Kidney (tissue), 22 donors: ENCODE measurements at places on chromosomes 2 and 18. TPM values are rescaled to one million over a fixed set of nuclear protein-coding genes. Genes with fewer than 3 reads are reported as not detected.

The PCARE gene
- total RNA-seq: not detected

GRCh38 chr2:10919771-10920621, 8.3 kb downstream of the KCNF1 start:
- H3K27me3 ChIP-seq: no peaks in the 10 kb centered on the region
- H3K4me1 ChIP-seq: no peaks in the 10 kb centered on the region
- DNase-seq: peak; percentile 17
- no peak overlapping the region for H3K4me3 ChIP-seq

GRCh38 chr2:14681608-14682007, 49.1 kb downstream of the LRATD1 start:
- H3K36me3 ChIP-seq: no peaks in the 10 kb centered on the region
- no peaks in the 10 kb centered on the region for H3K27me3 ChIP-seq
- H3K4me1 ChIP-seq: no peaks in the 10 kb centered on the region

DNA sequence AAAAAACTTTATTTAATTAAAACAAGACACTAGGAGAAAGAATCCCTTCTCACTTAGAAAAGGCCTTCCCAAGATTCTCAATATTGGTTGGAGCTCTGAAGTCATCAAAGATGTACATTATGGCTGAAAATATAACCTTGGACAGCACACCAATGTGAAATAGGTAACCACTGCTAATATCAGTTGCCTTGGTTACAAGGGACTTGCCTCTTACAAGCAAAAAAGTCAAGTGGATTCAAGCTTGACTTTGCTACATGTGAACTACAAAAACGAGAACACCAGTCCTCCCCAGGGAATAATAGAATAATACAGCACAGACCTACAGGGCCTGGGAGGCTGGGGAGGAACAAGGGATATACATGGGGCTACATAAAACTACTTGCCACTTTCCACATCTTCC, 46.1 kb downstream of the NABP1 start:
- H3K4me3 ChIP-seq: no peak overlapping the region
- no peaks in the 10 kb centered on the region for H3K36me3 ChIP-seq
- H3K27me3 ChIP-seq: no peaks in the 10 kb centered on the region
- H3K27ac ChIP-seq: no peak overlapping the region
- H3K4me1 ChIP-seq: no peaks in the 10 kb centered on the region
- DNase-seq: no peak

DNA sequence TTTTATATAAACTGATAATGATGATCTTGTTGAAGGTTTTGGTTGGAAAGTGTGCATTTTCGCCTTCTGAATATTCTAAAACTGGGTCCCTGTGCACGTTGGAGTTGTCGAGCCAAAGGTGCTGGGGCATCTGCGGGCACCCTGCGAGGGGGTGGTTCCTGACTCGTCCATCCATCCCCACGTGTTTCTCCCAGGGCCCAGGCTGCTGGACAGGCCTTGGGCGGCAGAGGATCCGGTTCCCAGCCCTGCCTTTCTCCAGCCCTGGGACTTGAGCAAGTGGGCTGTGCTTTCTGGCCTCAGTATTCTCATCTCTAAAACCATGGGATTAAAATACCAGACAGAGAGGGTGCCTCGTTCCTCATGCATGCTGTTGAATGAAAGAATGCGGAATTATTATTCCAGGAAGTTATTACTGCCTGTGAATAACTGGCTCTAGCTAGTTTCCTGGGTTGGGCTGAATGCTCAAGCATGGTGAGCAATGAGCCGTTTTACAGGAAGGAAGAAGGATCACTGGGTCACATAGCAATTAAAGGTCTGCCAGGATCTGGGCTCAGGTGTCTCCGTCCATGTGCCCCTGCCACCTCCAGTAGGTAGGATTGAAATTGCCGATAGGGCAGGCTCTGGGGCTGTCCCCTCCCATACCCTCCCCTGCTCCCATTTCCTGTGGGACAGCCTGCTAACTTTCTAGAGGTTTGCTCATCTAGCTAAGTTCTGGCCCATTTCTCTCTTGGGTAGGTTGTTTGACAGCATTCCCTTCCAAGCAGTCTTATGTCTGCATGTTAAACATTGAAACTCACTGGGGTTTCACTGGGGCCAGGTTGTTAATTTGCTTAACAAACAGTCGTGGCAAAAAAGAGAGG, 77.2 kb upstream of the HS6ST1 start:
- DNase-seq: peak; percentile 85
- peak overlapping the region; percentile 32 for H3K27ac ChIP-seq
- no peaks in the 10 kb centered on the region for H3K27me3 ChIP-seq
- no peak overlapping the region for H3K4me3 ChIP-seq
- H3K4me1 ChIP-seq: peaks cover 4% of the 10 kb centered on the region
- H3K36me3 ChIP-seq: no peaks in the 10 kb centered on the region

The EPHA4 gene
- total RNA-seq: 38.0 TPM

DNA sequence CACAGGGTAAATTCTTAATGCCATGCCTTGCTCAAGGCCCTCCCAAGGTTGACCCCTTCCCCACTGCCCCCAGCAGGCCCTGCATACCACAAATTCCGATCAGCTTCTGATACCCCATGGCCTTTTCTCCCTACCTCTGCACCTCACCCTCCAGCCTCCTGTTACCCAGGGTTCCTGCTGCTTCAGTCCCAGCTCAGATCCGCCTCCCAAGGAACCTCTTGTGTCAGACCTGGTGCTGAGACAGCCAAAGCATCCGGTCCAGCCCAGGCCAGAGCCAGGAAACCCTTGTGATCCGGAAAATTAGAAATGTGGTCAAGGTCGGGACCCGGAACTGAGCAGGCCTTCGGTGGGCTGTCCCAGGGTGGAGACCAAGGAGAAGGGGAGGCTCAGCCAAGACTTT, 231.3 kb downstream of the BCL2 start:
- no peaks in the 10 kb centered on the region for H3K36me3 ChIP-seq
- no peaks in the 10 kb centered on the region for H3K4me1 ChIP-seq
- no peak overlapping the region for H3K27ac ChIP-seq
- DNase-seq: no peak

DNA sequence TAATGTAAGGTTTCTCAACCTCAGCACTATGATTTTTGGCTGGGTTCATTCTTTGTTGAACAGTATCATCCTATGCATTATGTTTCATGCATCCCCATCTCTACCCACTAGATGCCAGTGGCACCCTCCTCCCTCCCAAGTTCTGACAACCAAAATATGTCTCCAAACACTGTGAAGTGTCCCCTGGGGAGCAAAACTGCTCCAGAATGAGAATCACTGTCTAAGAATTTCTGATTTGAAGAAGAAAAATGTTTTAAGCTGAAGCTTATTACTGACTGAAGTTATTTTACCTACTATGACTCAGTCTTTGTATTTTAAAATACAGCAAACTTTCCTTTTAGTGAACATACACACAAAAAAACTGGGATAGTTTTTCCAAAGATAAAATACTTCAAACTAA, 3.4 kb downstream of the THADA start:
- no peaks in the 10 kb centered on the region for H3K27me3 ChIP-seq
- no peak for DNase-seq
- H3K27ac ChIP-seq: no peak overlapping the region
- no peak overlapping the region for H3K4me3 ChIP-seq
- H3K36me3 ChIP-seq: peaks cover 8% of the 10 kb centered on the region

GRCh38 chr18:8478968-8479370, 130.3 kb upstream of the RAB12 start:
- H3K36me3 ChIP-seq: no peaks in the 10 kb centered on the region
- no peaks in the 10 kb centered on the region for H3K4me1 ChIP-seq
- no peak overlapping the region for H3K4me3 ChIP-seq
- no peak overlapping the region for H3K27ac ChIP-seq

The TBR1 gene
- total RNA-seq: not detected

DNA sequence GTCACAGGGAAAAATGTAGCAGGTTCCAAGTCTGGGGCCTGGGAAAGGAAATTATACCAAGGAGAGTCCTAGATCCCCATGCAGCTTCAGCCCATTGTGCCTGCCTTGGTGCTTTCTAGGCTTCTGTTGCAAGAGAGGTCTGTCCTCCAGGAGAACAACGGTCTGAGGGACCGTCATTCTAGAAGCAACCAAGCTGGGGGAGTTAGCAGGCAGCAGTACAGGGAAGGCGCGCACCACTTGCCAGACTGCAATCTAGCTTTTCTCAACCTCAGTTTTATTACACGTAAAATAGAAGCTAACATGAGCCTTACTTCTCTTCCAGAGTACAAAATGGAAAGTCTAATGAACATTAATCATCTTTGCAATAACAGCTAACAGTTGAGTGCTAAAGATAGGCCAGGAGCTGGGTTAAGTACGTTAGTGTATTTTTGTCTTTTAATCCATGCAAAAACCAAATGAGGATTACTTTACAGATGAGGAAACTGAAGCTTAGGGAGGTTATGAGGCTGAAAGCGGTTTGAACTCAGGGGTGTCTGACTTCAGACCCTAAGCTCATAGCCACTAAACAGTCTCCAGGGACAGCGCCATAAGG, 1.9 kb downstream of the TCF23 start:
- H3K27ac ChIP-seq: no peak overlapping the region
- no peak for DNase-seq
- no peaks in the 10 kb centered on the region for H3K27me3 ChIP-seq
- H3K4me1 ChIP-seq: no peaks in the 10 kb centered on the region
- H3K36me3 ChIP-seq: no peaks in the 10 kb centered on the region

GRCh38 chr2:188902901-188903491, 71.2 kb upstream of the COL3A1 start:
- no peak overlapping the region for H3K4me3 ChIP-seq
- H3K36me3 ChIP-seq: no peaks in the 10 kb centered on the region
- no peaks in the 10 kb centered on the region for H3K4me1 ChIP-seq
- no peak for DNase-seq
- no peaks in the 10 kb centered on the region for H3K27me3 ChIP-seq

The LYG2 gene
- total RNA-seq: not detected

The RAD51AP2 gene
- total RNA-seq: not detected

- peaks cover 8% of the 10 kb centered on the region for H3K36me3 ChIP-seq
- no peak overlapping the region for H3K27ac ChIP-seq
- H3K4me1 ChIP-seq: peaks cover 8% of the 10 kb centered on the region
- peak overlapping the region; percentile 94 for H3K4me3 ChIP-seq
These were observed 996 bp downstream of the PTCD3 start for GRCh38 chr2:86107031-86107430.

The CDC42EP3 gene
- 34.1 TPM for total RNA-seq
